ENCODE measurements at places on chromosomes 11 and 22.
A peak's percentile ranks its signal among the peaks of the same experiment; 100 is the strongest.

- no peak for DNase-seq
Observed at GRCh38 chr11:10584071-10584501, 15.6 kb upstream of the LYVE1 start.

- peak; percentile 93 for DNase-seq
Observed at GRCh38 chr11:67262731-67263675, 3.3 kb upstream of the GRK2 start.

DNA sequence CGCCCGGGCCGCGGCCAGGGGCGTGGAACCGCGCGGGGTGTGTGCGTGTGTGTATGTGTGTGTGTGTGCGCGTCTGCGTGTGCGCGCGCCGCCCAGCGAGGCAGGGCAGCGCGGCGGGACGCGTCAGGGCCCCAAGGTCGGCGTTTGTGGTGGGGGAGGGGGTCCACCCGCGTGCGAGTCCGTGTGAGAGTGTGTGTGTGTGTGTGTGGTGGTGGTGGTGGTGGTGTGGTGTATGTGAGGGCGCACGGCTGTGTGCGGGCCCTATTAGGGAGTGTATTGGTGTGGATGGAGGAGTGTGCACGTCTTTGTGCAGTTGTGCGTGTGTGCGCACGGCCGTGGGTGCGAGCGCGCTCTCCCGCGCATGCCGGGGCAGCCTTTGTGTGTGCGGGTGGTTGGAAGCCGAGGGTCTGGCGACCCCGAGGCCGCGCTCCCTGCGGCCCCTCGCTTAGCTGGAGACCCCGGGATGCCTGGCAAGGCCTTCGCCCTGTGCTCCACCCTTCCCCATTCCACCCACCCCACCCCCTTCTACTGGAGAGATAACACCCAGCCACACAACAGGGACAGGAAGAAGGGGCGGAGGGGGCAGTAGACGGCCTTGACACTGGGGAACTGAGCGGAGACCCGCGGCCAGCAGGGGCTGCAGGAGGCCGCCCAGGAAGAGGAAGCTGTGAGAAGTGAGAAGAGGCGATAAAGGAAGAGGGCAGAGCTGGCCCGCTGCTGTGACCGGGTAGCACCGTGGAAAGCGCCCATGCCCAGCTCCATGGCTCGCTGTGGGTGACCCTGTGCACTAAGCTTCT lies 528 bp upstream of the ARRB1 start:
- DNase-seq, result peak; percentile 93

DNA sequence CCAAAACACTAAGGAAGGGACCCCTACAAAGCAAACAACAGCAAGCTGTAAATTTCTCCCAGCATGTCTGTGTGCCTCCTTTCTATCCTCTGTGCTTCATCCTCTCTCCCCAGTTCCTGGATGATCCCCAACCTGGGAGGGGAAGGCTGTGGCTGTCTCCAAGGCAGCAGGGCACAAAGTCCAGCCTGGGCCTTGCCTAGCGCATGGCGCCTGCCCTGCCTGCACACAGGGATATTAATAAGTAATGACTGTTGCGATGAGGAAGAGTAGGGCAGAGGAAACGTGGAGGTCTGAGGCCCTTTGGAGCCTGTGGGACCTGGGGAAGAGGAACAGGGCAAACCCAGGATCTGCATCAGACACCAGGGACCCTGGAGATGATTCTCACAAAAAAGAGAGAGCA lies 2.0 kb downstream of the USH1C start:
- DNase-seq, result peak; percentile 62

- no peak for DNase-seq
Observed at GRCh38 chr11:18775492-18776292, 15.9 kb downstream of the PTPN5 start.

DNA sequence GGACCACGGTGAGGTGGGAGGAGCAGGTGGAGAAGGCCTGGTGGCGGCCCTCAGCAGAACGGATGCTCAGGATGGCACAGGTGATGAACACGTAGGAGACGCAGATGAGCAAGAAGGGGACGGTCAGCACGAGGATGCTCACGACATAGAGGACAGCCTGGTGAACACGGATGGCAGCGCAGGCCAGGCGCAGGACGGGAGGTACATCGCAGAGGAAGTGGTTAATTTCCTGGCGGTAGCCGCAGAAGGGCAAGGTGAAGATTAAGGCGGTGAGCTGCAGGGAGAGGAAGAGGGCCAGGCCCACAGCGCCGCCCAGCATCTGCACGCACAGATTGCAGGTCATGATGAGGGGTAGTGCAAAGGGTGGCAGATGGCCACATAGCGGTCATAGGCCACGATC lies 24.0 kb upstream of the OR10W1 start:
- no peak for DNase-seq

GRCh38 chr11:119373921-119374631 lies 7.4 kb downstream of the USP2 start:
- no peak for DNase-seq

DNA sequence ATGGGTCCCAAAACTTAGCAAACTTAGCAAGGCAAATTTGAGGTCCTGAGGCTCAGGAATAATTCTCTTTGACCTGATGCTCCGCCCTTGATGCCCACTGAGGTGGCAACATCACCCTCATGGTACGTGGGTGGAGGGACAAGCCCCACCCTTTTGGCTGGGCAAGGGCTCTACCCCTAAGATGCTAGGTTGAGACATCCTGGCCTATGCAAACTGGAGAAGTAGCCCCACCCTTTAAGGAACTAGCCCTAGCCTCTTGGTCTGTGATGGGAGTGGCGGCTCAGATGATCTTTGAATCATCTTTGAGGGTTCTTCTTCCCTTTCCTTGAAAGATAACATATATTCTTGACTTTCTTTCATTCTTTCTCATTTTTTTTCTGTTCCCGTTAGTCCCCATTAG lies 32.9 kb downstream of the CABIN1 start:
- no peak for DNase-seq

GRCh38 chr11:60158636-60159035 lies 24.2 kb downstream of the MS4A6A start:
- no peak for DNase-seq

DNA sequence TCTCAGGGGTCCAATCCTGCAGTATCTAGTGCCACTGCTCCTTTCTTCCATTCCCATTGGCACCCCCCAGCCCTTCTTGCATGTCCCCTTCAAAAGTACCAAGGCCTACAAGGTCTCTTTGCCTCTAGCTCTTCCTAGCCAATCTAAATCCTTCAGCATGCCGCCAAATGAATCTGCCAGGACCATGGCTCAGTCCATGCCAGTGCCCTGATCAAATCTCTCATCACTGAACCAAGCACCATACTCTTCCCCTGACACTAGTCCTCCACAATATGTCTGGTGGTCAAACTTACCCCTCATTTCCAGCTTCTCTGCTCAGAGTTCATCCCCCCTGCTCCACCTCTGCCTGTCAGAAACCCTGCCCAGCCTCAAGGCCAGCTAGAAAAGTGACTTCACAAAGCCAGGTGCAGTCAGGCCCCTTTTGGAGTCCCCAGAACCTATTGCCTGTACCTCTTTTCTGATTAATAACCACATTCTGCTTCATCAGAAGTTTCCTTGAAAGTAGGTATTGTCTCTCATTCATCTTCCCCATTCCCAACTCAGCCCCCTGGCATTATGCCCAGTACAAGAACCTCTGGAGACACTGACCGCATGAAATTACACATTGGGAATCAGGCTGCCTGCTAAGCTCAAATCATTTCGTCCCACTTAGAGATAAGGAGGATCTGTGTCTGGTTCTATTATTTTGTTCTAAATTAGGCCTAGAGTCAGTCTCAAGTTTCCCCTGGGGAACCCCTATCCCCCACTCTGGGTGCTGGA lies 11.4 kb downstream of the FEN1 start:
- DNase-seq, result peak; percentile 29

DNA sequence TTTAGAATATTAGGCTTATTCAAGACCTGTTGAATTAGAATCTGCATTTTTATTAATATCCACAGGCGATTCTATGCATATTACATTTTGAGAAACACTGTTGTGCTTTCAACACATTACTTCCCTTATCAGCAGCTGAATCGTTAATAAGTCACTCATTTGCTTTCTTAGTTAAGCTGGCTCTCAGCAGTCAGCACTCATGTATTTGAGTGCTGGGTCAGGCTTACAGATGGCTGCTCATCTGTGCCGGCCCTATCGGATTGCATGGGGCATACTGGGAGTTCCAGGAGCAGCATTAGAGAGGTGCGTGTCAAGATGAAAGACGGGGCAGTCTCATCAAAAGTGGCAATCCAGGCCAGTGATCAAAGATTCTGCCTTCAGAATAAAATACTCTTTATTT lies 10.8 kb upstream of the OR51L1 start:
- DNase-seq, result no peak

DNA sequence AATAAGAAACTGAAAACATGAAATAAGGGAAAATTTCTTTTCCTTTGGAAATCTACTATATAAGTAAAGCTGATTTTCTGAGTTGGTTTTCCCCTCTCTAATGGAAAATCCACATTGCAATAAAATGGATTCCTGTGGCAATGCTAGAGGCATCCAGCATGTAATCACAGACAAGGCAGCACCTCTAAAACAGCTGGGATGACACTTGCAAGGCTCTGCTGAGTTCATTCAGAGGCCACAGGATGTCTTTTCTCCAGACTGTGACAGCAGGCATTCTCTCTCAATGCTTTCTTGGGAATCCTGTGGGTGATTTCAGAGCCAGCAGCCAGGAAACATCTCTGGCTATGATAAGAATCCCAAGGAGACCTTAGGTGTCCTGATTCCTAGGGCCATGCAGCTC lies 201.3 kb upstream of the BLID start:
- DNase-seq, result no peak

- no peak for DNase-seq
Observed at GRCh38 chr11:3902441-3902840, 47.0 kb downstream of the STIM1 start.

DNA sequence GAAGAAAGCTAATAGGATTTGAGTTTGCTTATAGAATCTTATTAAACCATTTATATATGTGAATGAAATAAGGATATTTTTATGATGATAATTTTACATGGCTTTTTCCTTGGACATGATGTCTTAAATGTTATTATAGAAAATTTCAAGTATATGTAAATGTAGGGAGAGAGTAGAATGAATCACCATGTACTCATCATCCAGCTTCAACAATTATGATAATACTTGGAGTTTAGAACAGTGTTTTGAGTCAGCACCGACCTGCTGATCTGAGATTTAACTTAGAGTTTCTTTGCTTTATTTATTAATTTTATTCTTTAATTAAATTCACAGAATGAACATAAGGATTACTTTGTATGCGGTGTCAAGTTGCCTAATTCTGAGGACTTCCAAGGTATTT lies 193.5 kb downstream of the UVRAG start:
- DNase-seq, result no peak

DNA sequence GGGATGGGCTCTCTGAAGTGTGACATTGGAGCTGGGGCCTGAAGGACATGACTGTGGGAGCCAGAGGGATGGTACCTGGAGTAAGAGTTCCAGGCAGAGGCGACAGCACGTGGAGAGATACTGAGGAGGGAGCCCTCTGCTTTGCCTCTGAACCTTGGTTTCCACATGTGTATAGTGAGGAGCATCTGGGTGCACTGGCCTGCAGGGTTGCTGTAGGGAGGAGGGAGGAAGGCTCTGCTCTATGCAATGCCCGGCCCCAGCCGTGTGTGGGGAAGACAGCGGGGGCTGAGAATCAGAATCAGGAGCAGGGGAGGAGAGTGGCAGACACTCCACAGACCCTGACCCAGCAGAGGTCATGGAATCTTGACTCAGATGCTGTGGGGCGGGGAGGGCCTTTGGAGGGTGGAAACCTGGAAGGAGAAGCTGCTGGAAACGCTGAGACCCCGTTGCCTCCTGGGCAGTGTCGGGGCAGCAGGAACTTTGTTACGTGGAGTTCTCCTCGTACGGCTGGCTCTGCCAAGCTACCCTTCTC lies 4.0 kb downstream of the SCYL1 start:
- no peak for DNase-seq

- no peak for DNase-seq
Observed at GRCh38 chr11:112643416-112643815, 317.8 kb upstream of the NCAM1 start.

- DNase-seq, result no peak
Observed at GRCh38 chr11:69183613-69184012, 27.9 kb downstream of the SMIM38 start.

DNA sequence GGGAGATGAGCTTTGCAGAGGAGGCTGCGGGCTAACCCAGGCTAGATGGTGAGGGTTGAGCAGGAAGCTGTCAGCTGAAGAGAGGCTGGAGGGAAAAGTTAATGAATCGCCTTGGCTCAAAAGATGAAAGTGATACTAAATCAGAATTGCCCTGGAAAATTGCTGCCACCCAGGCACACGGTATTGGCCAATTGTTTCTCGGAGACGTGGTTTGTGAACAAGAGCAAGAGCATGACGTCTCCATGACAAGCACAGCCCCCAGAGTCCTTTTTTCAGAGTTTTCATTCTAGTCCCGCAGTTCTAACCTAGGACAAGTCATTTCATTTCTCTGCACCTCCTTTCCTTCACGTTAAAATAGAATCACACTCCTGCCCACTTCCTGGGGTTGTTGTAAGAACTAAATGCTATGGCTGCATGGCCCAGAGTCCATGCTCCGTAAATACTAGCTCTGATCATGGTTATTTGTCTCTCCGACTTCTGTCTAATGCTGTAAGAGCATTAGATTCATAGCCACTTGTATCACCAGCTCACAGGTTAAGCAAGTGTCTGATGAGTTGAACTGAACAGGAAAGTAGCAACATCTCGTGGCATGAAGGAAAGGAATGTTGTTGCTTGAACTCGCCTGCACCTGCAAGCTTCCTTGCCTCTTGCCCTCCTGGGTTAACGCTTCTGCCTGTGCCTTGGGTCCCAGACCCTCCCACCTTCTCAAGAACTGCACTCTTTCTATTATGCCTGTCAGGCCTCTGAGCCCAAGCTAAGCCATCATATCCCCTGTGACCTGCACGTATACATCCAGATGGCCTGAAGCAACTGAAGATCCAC lies 33.8 kb upstream of the NUP50 start:
- no peak for DNase-seq

All from spleen (tissue), 13 donors.